ENCODE measurements at places on chromosomes 1 and 21. TPM values are rescaled to one million over a fixed set of nuclear protein-coding genes. Genes with fewer than 3 reads are reported as not detected.

FCER1G gene
- total RNA-seq, result 17.4 TPM

DNA sequence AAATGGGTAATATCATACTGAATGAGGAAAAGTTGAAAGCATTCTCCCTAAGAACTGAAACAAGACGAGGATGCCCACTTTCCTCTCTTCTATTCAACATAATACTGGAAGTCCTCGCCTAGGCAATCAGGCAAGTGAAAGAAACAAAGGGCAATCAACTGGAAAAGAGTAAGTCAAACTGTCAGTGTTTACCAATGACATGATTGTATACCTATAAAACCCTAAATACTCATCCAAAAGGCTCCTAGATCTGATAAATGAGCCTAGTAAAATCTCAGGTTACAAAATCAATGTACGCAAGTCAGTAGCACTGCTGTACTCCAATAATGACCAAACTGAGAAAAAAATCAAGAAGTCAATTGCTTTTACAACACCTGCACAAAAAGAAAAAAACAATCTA, 575.8 kb upstream of the PRMT6 start:
- no peak overlapping the region for H3K4me3 ChIP-seq
- no peak for DNase-seq
- H3K27me3 ChIP-seq, result no peaks in the 10 kb centered on the region
- H3K36me3 ChIP-seq, result no peaks in the 10 kb centered on the region
- H3K27ac ChIP-seq, result no peak overlapping the region
- H3K4me1 ChIP-seq, result no peaks in the 10 kb centered on the region

DNA sequence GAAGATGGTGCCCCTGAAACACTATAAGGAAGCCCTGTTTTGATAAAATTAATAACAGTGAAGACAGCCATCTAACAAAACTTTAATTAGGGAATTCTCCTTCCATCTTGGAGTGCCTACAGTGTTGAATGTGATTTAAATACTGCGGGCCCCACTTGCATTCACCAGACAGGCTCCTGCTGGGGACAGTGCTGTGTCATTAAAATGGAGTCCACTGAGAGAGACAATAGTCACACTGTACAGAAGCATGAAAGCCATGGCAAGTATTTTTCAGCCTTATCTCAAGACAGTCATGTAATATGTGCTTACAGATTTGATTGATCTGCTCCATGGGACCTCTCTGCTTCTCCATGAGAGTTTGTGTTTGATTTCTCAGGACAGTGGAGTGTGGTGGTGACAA, 29.7 kb upstream of the ZBTB18 start:
- H3K4me1 ChIP-seq, result no peaks in the 10 kb centered on the region
- no peaks in the 10 kb centered on the region for H3K36me3 ChIP-seq
- H3K4me3 ChIP-seq, result no peak overlapping the region
- H3K27ac ChIP-seq, result no peak overlapping the region

GRCh38 chr21:14405225-14405624, 22.3 kb upstream of the HSPA13 start:
- no peak overlapping the region for H3K27ac ChIP-seq
- H3K36me3 ChIP-seq, result no peaks in the 10 kb centered on the region
- no peaks in the 10 kb centered on the region for H3K4me1 ChIP-seq
- no peak overlapping the region for H3K4me3 ChIP-seq
- DNase-seq, result no peak
- no peaks in the 10 kb centered on the region for H3K27me3 ChIP-seq

DNA sequence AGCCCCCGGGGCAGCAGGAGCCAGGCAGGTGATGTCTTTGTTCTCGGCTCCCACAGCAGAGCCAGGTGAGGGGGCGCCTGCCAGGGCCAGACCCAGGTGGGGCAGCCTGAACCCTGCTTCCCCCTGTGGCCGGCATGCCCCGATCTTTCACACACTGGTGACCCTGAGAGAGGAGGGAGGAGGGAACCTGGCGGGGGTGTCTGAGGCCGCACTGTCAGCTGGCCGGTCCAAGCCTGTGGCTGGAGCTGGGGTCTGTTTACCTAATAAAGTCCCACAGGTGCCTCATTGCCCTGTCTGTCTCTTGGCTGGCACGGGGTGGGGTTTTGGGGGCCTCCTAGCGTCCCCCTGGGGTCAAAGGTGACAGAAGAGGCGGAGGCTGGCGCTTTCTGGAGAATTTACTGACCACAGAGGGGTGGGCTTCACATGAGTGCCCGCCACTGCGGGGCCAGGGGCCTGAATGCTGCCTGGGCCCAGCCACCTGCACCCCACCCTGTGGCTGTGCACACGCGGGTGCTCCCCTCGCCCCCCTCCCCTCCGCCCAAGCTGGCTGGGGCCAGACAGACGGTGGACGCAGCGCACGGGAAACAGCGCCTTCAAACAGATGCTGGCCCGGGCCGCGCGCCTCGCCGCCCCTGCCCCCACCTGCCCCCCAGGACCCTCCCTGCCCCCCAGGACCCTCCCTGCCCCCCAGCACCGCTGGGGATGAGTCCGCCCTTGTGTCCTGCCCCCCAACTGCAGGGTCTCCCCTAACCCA, 5.8 kb downstream of the TMEM240 start:
- peaks cover 3% of the 10 kb centered on the region for H3K36me3 ChIP-seq
- no peak for DNase-seq
- peaks cover 7% of the 10 kb centered on the region for H3K4me1 ChIP-seq
- no peaks in the 10 kb centered on the region for H3K27me3 ChIP-seq
- H3K27ac ChIP-seq, result no peak overlapping the region

Measured in heart left ventricle (tissue), 16 donors.